GM23338 (cell line): ENCODE measurements at places on chromosomes 7 and 10. TPM values are rescaled to one million over a fixed set of nuclear protein-coding genes. Genes with fewer than 3 reads are reported as not detected.

DNA sequence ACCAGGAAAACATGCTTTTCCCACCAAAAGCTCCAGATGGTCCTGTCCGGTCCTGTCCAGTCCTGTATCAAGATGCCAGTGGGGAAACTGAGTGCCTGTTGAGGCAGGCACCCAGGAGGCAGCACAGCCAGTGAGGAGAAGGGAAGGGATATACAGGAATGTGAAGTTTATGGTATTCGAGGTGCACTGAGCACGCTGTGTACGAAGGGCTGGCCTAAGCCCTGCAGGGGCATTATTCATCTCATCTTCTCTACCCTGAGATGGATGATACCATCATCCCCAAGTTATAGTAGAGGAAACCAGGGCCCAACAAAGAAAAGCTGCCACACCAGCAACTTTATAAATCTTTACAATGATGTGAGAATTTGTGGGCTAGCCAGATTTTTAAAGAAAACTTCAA is 23.4 kb upstream of the FXYD4 start:
- no peak overlapping the region for H3K27ac ChIP-seq
- no peaks in the 10 kb centered on the region for H3K36me3 ChIP-seq

The DMBT1 gene
- total RNA-seq: 0.03 TPM in 1 of 2 replicates, not detected in the other

The UNCX gene
- total RNA-seq: not detected in 2 replicates

The FAM25C gene
- total RNA-seq: not detected in 2 replicates

The MYOF gene
- 0.54 and 1.4 TPM in 2 replicates for total RNA-seq

The SEMA3E gene
- total RNA-seq: 5.4 and 12.4 TPM in 2 replicates
